NCI-H1436 treated with DMSO at 0.1 percent for 48 hours (cell line): ENCODE measurements at places on chromosomes 2 and 18.

GRCh38 chr2:48851161-48851560 is 95.6 kb upstream of the LHCGR start:
- no peak for DNase-seq

DNA sequence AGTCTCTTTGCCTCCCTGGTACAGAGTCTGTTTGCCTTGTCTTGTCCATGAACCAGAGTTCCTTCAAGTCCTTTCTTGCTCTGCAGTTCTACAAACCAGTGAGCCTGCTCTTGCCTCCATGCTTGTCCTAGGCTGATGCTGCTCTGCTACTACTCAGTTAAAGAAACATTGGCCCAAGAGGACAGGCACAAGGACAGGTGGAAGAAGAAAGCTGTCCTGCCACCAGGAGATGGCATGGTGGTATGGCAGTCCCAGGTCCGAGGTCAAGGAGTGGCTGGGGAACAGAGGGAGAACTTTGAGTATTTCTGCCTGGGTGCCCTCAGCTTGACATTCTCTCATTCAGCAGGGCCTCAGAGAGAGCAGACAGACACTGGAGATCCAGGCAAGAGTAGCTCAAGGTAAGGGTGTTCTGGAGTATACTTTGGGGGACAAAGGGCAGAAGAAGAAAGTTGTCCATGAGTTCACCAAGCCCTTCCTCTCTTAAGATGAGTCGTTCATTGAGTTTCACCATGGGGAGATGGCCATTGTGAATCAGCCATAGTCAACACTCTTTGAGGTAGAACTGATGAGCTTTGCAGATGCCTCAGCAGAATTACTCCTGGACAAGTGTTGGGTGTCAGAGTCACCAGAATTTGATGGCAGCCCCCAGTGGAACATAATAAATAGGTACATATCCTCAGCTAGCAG is 20.4 kb downstream of the TTC32 start:
- DNase-seq = no peak

DNA sequence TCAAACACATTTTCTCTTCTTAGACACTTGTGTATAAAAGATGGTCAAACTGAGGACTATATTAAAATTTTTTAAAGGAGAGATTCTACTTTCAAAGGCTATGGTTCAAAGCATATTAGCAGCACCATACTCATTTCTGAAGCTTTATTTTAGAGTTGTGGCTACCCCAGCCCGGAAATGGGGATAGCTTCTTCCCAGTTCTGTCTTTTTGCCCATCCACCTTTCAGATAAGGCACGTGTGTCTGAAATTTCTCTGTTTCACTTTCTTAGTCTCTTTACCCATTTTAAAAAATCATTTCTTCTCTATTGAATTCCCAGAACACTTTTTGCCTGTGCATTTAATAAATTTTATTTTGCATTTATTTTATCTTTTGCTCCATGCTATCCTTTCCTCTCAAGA is 431.5 kb downstream of the RNF144A start:
- DNase-seq = no peak

- DNase-seq = no peak
Observed at GRCh38 chr2:223264541-223265193, 212.7 kb downstream of the KCNE4 start.

DNA sequence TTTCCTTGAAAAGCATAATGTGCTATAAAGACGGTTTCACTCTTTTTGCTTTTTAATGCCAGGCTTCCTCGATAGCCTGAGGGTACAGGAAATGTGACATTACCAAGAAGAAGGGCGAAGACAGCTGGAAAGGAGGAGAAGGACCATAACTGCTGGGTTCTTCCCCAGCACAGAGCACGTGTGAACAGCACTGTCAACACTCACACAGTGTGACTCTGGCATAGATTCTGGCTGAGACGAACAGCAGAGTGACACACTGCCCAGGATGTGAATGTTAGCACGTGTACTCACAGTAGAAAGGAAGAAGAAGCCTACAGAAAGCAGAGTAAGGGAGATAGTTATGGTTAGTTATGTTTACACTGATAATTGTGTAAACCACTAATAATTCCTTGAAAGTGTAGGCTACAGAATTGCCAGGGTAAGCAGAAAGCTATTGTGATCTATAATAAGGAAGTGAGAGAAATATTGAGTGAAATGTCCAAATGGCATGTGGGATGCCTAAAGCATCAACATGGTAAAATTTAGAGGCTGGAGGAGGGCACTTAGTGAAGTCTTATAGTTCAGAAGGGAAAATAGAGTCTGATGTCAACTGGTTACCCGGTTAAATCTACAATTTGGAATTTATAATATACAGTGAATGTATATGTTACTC is 198.2 kb downstream of the DLGAP1 start:
- no peak for DNase-seq

DNA sequence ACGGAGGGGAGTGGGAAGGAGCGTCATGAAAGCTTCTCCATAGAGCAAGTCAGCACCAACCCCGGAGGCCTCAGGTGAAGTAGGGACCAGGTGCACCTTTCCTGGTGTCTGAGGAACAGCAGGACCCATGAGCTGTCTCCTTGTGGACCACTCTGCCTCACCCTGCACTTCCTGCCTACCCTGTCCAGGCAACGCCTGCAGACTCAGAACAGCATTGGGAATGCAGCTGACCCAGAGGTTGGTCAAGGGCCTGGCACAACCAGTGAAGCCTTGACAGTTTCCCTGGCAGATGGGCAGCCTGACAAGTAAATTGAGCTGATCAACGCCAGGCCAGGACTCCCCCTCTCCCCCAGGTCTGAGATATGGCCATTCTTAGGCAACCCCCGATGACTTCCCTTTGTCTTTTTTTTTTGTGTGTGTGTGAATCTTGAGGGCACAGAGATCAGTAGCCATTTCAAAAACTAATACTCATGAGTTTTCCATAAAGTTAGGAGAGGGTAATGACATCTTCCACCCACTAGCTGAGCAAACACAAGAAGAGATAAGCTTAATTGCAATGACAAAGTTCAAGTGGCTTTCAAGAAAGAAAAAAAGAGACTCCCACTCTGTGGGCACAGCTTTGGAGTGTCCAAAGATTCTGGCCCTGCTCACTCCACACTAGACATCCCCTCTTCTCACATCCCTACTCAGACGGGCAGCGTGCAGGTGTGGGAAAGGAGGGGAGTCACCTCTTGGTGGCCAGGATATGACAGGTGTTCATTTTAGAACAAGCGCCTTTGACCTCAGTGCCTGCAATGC is 3.5 kb upstream of the FABP1 start:
- no peak for DNase-seq

- no peak for DNase-seq
Observed at GRCh38 chr2:352696-353095, 64.8 kb upstream of the ALKAL2 start.

- DNase-seq = no peak
Observed at GRCh38 chr18:44599412-44599811, 81.3 kb upstream of the SETBP1 start.

DNA sequence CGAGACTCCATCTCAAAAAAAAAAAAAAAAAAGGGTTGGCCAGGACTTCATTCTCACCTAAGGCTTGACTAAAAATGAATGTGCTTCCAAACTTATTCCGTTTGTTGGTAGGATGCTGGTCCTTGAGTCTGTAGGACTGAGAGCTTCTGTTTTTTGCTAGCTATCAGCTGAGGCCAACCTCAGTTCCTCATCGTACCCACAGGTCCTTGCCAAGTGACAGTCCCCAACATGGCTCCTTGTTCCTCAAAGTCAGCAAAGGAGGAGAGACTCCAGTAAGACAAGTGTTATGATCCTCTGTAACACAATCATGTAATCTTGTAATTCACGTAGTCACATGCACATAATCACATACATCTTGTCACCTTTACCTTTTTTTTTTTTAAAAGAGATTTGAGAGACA is 37.0 kb downstream of the HAUS1 start:
- no peak for DNase-seq

GRCh38 chr2:206219957-206220356 is 54.5 kb upstream of the ZDBF2 start:
- DNase-seq = no peak

GRCh38 chr2:127434515-127434914 is 16.3 kb downstream of the PROC start:
- no peak for DNase-seq

- DNase-seq = no peak
Observed at GRCh38 chr2:25497229-25497917, 155.6 kb upstream of the DNMT3A start.

- DNase-seq = no peak
Observed at GRCh38 chr2:223884399-223884798, 47.0 kb upstream of the AP1S3 start.

DNA sequence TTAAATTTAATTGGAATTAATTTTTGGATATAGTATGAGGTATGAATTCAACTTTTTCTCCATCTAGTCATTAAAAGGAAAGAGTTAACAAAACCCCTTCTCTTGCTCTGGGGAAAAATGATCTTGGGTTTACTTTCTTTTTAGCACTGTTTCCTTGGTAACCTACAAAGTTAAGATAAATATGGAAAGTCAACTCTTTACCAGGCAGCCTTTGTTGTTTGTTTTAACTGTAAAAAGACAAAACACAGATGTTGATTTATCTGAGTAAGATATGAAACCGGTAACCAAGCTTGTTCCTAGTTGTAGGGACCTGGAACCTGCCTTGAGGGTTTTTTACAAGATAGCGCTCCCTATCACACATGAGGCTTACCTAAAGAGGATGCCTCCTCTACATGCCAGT is 10.1 kb upstream of the SANBR start:
- DNase-seq = no peak

DNA sequence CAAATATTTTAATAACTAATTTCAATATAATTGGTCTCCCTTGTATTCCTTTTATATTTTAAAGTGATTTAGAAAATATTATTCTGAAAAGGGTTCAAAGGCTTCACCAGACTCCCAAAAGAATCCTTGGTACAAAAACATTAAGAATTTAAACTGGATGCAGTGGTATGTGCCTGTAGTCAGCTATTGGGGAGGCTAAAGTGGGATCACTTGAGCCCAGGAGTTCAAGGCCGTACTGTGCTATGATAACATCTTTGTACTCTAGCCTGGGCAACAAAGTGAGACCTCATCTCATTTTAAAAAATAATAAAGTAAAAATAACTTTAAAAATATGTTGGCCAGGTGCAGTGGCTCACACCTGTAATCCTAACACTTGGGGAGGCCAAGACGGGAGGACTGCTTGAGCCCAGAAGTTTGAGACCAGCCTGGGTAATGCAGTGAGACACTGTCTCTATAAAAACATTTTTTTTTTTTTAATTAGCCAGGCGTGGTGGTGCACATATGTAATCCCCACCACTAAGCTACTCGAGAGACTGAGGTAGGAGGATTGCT is 14.7 kb downstream of the NCL start:
- DNase-seq = no peak

DNA sequence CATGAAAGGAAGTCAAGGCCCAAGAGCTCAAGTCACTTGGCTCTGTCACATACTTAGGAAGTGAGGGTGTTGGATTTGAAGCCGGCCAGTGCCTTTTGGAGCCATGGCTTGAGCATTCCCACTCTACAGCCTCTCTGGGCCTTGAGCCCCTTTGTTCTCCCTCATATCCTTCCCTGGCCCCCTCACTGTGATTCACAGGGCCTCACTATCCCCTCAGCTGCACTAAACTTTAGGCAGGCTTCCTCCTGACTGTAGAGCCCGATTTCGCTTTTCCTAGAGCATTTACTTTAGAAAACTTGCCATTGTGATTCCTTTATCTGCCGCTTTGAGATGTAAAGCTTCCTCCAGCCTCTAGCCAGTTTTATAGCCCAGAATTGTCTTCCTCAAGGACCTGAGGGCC is 107.6 kb downstream of the FBXO15 start:
- no peak for DNase-seq

- no peak for DNase-seq
Observed at GRCh38 chr2:11080253-11081115, 74.8 kb upstream of the SLC66A3 start.

GRCh38 chr2:52532956-52533355 is 1234.6 kb upstream of the CHAC2 start:
- DNase-seq = no peak

GRCh38 chr18:35635170-35635569 is 53.6 kb downstream of the GALNT1 start:
- DNase-seq = no peak

DNA sequence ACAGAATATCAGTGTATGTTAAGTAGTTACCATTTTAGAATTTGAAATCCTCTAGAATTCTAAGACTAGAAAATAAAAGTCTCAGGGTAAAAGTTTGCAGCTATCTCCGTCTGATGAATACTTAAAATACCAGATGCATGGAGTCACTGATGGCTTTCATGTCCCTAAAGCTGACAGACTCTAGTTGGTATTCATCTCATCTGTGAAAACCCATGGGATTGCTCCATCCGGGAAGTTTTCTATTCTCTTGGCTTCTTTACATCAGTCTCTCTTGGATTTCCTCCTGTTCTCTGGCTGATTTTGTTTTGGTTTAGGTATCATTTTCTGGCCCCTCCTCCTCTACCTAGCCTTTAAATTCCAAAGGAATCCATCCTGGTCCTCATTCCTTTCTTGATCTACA is 465.6 kb upstream of the POU3F3 start:
- no peak for DNase-seq

GRCh38 chr2:603869-604268 is 73.3 kb downstream of the TMEM18 start:
- DNase-seq = no peak

DNA sequence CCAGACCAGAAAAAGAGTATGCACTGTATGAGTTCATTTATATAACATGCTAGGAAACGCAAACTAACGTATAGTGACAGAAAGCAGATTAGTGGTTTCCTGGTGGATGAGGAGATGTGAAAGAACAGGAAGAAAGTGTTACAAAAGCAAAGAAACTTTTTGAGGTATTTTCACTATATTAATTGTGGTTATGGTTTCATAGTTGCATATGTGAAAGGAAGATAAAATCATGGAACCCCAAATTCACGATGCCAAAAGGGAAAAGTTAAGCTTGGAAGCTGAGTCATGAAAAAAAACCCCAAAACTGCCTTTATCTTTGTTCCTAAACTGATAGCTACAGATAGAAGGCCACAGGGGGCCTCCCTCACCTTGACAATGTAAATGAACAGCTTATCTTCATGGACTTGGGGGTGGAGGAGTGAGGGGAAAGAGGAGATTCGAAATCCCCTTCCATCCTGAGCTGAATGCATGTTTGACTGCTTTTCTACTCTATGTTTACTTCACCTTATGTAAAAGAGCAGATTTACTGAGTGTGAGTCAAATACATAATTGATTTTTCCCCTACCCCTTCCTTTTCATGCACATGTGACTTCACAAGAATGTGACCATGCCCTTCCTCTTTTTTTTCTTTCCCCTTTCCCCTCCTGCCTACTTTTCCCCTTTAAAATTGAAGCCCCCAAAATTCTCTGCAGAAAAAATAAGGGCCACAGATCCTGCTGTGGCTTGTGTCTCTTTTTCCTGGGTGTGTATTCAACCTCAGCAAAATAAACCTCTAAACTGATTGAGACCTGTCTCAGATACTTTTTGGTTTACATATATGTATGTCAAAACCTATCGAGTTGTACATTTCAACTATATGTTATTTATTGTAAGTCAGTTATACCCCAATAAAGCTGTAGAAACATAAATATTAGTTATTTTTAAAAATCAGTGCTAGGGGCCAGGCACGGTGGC is 100.1 kb upstream of the TLK1 start:
- no peak for DNase-seq

DNA sequence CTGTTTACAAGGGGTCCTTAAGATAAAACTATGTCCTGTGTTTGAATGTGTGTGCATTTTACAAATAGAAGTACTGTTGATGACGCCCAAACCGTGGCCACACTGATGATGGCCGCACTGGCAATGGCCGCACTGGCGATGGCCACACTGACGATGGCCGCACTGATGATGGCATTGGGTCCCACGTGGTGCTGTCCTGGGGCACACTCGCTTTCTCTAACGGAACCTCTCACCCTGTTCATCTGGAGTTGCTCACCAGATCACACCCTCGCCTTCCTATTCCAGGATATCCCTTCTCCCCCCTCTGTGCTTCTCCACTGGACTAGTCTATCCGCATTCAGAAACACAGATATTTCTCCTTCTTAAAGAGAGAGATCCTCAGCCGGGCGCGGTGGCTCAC is 192.4 kb downstream of the EIPR1 start:
- no peak for DNase-seq
